ENCODE measurements at places on chromosomes 1 and 21.

- no peak for DNase-seq
Measured at GRCh38 chr1:168114845-168115244, 21.9 kb downstream of the GPR161 start.

- DNase-seq: no peak
Measured at GRCh38 chr1:47395433-47395832, 20.7 kb upstream of the FOXE3 start.

- DNase-seq: no peak
Measured at GRCh38 chr1:22827666-22828483, 117.2 kb downstream of the EPHB2 start.

GRCh38 chr1:238258510-238258909 is 367.8 kb upstream of the ZP4 start:
- DNase-seq: no peak

GRCh38 chr1:93591676-93592550 is 89.7 kb downstream of the BCAR3 start:
- peak; percentile 84 for DNase-seq

DNA sequence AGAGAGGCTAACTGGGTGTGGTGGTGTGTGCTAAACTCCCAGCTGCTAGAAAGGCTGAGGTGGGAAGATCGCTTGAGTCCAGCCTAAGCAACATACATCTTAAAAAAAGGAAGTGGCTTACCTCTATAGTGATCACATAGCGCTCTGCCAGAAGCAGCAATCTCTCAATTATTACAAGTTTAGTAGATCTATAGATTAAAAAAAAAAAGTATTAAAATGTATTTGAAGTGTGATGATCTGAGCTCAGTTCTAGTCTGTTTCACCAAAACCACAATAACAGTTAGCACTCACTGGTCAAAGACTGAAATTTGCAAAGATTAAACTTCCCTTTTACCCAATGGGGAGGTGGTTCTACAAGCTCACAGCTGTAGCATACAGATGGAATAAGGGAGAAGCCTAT is 76.3 kb downstream of the USP24 start:
- no peak for DNase-seq

DNA sequence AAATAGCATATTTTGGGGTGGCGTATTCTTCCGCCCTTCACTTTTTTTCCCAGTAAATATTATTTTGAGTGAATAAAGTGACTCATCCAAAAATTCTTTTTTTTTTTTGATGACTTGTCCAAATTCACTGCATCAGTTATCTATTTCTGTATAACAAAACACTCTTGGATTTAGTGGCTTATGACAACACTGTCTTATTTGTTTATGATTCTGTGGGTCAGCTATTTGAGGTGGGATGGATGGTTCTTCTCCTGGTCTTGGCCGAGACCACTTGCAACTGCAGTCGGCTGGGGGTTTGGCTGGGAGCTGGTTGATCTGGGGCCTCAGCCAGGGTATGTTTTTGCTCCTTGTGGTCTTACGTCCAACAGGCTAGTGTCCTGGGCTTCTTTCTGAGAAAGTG is 39.9 kb upstream of the SRSF10 start:
- no peak for DNase-seq

- no peak for DNase-seq
Measured at GRCh38 chr21:37257967-37258877, 8.9 kb downstream of the VPS26C start.

- peak; percentile 24 for DNase-seq
Measured at GRCh38 chr1:40664167-40664537, 1.3 kb downstream of the RIMS3 start.

GRCh38 chr1:155072531-155073289 is 5.9 kb upstream of the EFNA3 start:
- no peak for DNase-seq

- DNase-seq: no peak
Measured at GRCh38 chr1:59361766-59362165, 64.9 kb downstream of the FGGY start.

GRCh38 chr1:32998064-32998463 is 33.5 kb upstream of the RNF19B start:
- DNase-seq: no peak

GRCh38 chr1:244280859-244281258 is 170.8 kb downstream of the ADSS2 start:
- no peak for DNase-seq

DNA sequence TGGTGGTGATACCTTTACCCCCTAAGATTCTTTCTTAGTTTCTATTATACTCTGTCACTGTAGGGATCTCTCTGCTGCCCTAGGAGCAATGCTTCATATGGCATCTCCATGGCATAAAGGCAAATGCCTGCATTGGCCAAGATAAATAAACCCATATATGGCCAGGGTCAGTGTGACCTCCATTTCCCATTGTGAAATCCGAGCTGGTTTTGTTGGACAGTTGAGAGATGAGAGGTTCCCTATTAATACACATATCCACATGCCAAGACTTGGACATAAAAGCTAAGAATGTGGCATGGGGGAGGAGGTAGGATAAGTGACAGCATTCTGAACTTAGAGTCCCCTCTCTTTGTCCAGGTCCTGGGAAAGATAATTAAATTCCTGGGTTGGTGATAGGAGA is 1.4 kb downstream of the TPM3 start:
- DNase-seq: no peak

- DNase-seq: no peak
Measured at GRCh38 chr1:101101360-101101759, 75.8 kb upstream of the DPH5 start.

- no peak for DNase-seq
Measured at GRCh38 chr21:34612056-34612455, 2.9 kb downstream of the RCAN1 start.

- DNase-seq: no peak
Measured at GRCh38 chr1:106937104-106937503, 119.4 kb upstream of the PRMT6 start.

DNA sequence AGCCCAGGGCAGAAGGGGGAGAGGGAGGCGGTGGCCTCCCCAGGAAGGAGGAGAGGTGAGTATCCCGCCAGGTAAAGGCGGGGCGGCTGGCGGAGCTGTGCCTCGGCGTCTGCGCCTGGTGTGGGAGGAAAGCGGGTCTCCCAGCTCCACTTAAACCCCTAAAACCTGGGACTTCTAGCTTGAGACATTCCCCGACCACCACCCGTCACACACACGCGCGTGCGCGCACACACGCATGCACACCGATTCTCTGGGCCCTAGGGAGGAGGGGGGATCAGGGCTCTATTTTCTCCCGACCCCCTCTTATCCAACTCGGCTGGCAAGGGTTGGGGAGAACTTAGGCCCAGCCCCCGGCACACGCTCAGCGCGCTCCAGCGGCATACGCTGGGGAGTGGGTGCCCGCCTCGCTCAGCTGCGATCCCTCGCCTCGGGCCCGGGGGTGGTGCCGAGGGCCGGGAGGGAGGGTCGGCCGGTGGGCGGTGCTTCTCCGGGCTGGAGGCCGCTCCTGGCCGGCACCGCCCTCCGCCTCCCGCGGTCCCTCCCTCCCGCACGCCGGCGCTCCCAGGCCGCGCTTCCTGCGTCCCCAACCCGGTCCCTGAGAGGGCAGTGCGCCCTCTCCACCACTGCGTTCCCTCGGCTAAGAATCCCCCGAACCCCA is at the start of gene TMEM51:
TSS of gene TMEM51 (plus strand) at position 564 of the 658 bp plus-strand sequence. CDS start 61,341 bp downstream, outside the sequence.
- no peak for DNase-seq

GRCh38 chr1:12433323-12434053 is 184.5 kb downstream of the DHRS3 start:
- no peak for DNase-seq

DNA sequence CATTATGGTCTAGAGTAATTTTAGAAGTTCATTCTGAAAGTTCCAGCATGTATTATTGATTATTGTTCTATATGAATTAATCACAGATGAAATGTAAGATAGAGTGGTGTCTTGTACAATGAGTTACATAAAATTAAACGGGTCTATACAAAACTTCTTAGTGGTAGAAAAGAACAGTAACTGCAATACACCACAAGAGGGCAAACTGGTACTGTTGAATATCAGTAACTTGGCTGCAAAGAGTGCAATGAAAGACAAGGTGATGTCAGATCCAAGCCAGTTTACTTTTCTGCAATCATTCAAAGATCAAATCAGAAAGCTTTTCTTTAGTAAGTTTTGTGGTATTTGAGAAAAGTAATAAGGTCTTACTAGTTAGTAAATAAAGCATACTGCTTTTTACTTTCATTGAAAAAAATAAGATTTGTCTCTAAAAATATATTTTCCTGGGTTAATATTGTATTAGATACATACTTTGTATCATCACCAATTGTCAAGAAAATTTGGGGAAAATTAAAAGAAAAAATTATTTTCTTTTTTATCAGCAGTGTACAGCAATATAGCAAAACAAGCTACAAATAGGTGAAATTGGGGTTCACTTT is 66.4 kb upstream of the BTG3 start:
- DNase-seq: peak; percentile 52
